ENCODE measurements at places on chromosomes 12 and 14. TPM values are rescaled to one million over a fixed set of nuclear protein-coding genes. Genes with fewer than 3 reads are reported as not detected.

The TSPAN9 gene
- polyA plus RNA-seq, result 94.2 TPM

The CHFR gene
- polyA plus RNA-seq, result 25.5 TPM

The ART4 gene
- polyA plus RNA-seq, result 0.18 TPM

The TEAD4 gene
- polyA plus RNA-seq, result 12.3 TPM

The IFNG-AS1 gene
- polyA plus RNA-seq, result 0.26 TPM

- DNase-seq, result no peak
Measured at GRCh38 chr14:103088921-103089320, 4.9 kb downstream of the LBHD2 start.

- no peak for DNase-seq
Measured at GRCh38 chr14:69701291-69701690, 65.7 kb upstream of the SRSF5 start.

DNA sequence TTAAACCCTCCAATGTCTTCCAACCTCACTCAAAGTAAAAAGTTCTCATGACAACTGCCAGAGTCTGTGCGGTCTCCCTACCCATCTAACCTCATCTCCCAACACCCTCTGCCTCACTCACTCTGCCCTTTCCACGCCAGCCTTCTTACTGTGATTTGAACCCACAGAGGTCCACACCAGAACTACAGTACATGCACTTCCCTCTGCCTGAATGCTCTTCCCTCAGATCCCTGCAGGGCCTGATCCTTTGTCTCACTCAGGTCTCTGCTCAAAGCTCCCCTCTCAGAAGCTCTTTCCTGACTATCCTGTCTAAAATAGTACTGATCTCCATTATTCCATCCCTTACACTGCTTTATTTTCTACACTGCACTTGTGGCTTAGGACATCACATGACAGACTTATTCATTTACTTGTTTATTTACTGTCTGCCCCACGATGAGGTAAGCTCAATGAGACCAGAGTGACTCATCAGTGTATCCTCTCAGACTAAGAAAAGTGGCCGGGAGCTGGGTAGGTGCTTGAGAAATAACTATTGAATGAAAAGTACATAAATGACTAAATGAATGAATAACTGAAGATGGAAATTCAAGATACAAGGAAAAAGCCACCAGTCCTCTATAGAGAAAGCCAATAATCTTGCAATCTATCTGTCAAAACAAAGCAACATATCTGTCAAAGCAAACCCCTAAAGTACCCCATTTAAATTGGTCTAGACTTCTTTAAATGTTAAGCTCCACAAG lies 17.1 kb downstream of the POMT2 start:
- no peak for DNase-seq

GRCh38 chr14:99596071-99596627 lies 7.9 kb downstream of the CCDC85C start:
- peak; percentile 67 for DNase-seq

DNA sequence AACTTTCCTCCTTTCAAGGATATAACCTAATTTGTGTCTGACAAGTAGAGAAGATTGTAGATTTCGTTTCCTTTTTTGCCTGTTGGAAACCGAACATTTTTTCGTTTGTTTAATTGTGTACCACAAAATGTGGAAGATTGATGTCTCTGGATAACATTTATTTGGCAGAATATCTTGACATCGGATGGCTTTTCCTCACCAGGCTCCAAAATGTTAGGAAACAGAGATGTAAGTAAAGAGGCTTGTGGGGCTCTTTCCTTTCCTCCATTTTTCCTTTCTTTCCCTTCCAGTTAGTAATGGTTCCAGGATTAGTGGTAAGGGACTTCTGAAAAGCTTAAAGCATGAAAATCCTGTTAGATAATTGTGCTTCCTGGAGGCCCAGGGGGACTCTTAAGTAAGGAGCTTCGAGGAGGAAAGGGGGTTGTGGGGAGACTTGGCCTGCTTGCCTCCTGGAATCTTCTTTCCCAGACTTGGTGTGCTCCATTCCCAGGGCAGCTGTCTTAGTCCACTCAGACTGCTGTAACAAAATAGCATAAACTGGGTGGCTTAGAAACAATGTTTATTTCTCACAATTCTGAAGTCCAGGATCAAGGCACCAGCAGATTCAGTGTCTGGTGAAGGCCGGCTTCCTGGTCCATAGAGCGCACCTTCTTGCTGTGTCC lies 243.1 kb upstream of the PWP1 start:
- DNase-seq, result no peak

GRCh38 chr12:15933751-15934150 lies 22.6 kb downstream of the DERA start:
- no peak for DNase-seq

DNA sequence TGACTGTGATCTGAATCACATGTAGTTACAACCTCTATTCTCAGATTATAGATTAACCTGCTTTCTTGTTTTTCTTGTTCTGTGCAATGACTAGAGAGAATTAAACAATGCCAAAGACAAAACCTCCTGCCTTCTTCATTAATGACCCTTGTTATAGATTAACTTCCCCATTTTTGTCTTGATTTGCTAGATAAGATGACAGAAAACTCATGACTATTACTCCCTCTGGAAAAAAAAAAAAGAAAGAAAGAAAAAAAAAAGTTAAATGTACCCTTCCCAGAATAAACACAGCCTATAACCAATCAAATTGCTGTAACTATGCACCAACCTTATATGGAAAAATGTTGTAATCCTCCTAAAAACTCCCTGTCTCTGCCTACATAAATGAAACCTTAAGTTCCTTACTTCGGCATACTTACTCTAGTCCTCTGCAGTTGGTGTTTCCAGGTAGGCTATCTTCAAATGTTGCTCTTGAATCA lies 41.1 kb upstream of the PCED1B start:
- DNase-seq, result no peak

GRCh38 chr12:105485921-105486320 lies 155.4 kb downstream of the C12orf75 start:
- DNase-seq, result no peak

DNA sequence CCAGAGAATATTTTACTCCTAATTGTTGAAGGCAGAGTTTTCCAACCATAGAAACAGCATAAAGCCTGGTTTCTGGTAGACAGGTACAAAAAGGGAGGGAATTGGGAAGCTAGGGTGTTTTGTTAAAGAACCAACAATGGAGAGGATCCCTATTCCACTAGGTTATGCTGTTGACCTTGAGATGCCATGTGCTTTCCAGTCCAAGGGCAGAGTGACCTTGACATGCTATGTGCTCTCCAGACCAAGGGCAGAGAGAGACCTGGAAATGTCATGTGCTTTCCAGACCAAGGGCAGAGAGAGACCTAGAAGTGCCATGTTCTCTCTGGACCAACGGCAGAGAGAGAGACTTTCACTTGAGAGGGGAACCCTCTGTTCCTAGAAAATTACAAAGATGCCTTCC lies 1043.8 kb upstream of the FBXO33 start:
- DNase-seq, result no peak

GRCh38 chr14:32021341-32021740 lies 55.8 kb upstream of the ARHGAP5 start:
- DNase-seq, result no peak

- no peak for DNase-seq
Measured at GRCh38 chr12:51891843-51892242, 3.9 kb downstream of the ANKRD33 start.

DNA sequence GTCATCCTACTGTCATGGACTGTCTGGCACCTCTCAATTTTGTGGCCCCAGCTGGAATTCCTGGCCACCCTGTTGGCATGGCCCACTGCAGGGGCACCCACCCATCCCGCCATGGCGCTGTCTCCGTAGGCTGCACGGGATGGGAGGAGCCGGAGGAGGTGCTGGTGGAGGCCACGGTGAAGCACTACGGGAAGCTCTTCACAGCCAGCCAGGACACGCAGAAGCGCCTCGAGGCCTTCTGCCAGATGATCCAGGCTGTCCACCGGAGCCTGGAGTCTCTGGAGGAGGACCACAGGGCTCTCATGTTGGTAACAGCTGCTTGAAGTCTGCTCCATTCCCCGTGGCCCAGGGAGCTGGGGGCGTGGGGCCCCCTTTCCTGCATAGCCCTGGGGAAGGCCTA lies 3.9 kb downstream of the CCDC197 start:
- DNase-seq, result no peak

Data from left lung (tissue), 14 donors.